ENCODE measurements at places on chromosomes 4 and X. TPM values are rescaled to one million over a fixed set of nuclear protein-coding genes. Genes with fewer than 3 reads are reported as not detected.

PABPC1L2B gene
- not detected for total RNA-seq

SPANXD gene
- not detected for total RNA-seq

ALPK1 gene
- 17.3 TPM for total RNA-seq

TAF7L gene
- total RNA-seq = not detected

CHRNA9 gene
- not detected for total RNA-seq

RAB39B gene
- total RNA-seq = 8.7 TPM

PRR32 gene
- total RNA-seq = not detected

RPS6KA6 gene
- total RNA-seq = not detected

PNMA3 gene
- total RNA-seq = 1.4 TPM

TAPT1 gene
- total RNA-seq = 49.6 TPM

ATP2B3 gene
- total RNA-seq = 0.05 TPM

NAP1L2 gene
- 2.2 TPM for total RNA-seq

NWD2 gene
- total RNA-seq = not detected

RRH gene
- 0.22 TPM for total RNA-seq

TMEM187 gene
- 7.9 TPM for total RNA-seq

XAGE1A gene
- total RNA-seq = not detected

QRFPR gene
- total RNA-seq = not detected

RAI2 gene
- not detected for total RNA-seq

DSPP gene
- total RNA-seq = not detected

KCND1 gene
- 2.9 TPM for total RNA-seq

ZNF182 gene
- 12.3 TPM for total RNA-seq

INPP4B gene
- 71.6 TPM for total RNA-seq

ENPP6 gene
- total RNA-seq = 0.75 TPM

CACNA1F gene
- 0.12 TPM for total RNA-seq

MSANTD1 gene
- 0.87 TPM for total RNA-seq

ESX1 gene
- total RNA-seq = not detected

GAGE1 gene
- total RNA-seq = not detected

RAB41 gene
- not detected for total RNA-seq

DCLK2 gene
- not detected for total RNA-seq

GPR78 gene
- not detected for total RNA-seq

SMARCA5 gene
- total RNA-seq = 44.3 TPM

CPZ gene
- total RNA-seq = not detected

GPC3 gene
- 0.81 TPM for total RNA-seq

MCTS1 gene
- 51.1 TPM for total RNA-seq

UBA6 gene
- 82.0 TPM for total RNA-seq

USP27X gene
- 2.4 TPM for total RNA-seq

CLNK gene
- not detected for total RNA-seq

SYTL4 gene
- total RNA-seq = not detected

GLRA3 gene
- not detected for total RNA-seq

KLHL15 gene
- total RNA-seq = 9.6 TPM

RBM47 gene
- total RNA-seq = 0.92 TPM

COX7B2 gene
- not detected for total RNA-seq

VCX2 gene
- total RNA-seq = not detected

ASB5 gene
- not detected for total RNA-seq

MAGEC1 gene
- total RNA-seq = not detected

FAM47A gene
- not detected for total RNA-seq

PDZD4 gene
- 0.60 TPM for total RNA-seq

TRIM75 gene
- total RNA-seq = not detected

COX18 gene
- 12.9 TPM for total RNA-seq

PPP1R2C gene
- not detected for total RNA-seq

TRAPPC2 gene
- 22.2 TPM for total RNA-seq

ADAM29 gene
- not detected for total RNA-seq

TRIM60 gene
- not detected for total RNA-seq

MAOA gene
- total RNA-seq = 0.12 TPM

Data from activated CD4-positive, alpha-beta T cell treated with anti-CD3 and anti-CD28 coated beads, Interleukin-2, amount 10 ng/mL, durations not matched to agents 7 days and 5 days (primary cell).